HEK293T (cell line): ENCODE measurements at places on chromosomes 7 and 10.

DNA sequence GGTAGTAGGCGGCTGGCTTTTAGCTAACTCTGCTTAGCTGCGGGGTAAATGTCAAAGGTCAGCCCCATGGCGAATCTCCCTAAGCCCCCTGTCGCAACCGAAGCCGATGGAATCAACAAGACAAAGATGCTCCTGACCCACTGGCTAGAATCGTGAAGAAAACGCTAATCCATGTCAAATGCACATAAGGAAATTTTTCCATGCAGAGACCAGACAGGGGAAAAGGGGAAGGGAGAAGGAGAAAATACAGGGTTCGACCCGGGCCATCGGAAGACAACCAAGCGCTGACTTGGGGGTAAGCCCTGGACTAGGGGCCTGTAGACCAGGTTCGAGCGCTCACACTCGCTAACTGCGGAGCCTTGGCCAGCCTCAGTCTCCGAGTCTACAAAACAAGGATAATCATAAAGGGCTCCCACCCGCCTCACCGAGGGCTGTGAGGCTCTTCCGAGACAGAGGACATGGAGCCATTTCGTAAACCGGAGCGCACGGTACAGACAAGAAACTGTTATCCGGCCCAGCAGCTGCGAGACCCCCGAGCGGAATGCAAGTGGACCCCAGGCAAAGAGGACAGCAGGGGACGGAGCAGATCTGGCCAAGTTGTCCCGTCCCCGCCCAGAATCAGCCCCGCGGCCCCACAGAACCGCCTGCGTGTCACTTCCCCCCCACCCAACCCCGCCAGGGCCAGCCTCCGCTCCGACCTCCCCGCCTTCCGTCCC lies 507 bp downstream of the SAR1A start:
- DNase-seq, result peak; percentile 29

DNA sequence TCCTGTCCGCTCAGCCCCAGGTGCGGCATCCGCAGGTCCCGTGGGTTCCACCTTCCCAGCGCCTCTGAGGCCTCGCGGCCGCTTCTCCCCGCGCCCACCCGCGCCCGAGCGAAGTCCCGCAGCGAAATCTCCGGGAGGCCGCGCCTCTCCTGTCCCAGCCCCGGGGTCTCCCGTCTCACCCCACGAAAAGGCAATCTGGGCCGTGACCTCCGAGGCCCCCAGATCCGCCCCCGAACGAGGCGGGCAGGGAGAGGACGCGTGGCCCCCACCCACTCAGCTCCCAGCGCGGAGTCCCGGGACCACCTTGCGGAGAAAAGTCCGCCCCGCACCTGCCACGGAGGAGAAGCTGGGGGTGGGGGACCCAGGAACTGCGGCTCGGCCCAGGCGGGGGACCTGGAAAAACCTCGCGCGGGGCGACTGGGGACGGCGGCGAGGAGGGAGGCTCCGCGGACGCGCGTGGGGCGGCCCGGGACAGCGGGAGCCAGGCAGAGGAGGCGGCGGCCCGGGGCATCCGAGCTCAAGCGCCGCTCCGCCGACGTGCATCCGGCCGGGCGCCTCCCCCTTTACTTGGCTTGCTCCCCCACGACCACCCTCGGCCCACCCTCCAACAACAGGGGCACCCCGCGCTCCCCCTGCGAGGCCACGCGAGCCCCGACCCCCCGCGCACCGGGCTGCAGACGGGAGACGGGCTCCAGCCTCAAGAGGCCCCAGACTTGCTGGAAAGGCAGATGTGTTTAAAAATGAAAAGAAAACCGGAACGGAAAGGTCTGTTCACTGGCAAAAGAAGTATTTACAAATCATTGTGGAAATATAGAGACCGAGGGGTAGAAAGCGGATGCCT lies 33.0 kb upstream of the RNF32 start:
- no peak for DNase-seq

DNA sequence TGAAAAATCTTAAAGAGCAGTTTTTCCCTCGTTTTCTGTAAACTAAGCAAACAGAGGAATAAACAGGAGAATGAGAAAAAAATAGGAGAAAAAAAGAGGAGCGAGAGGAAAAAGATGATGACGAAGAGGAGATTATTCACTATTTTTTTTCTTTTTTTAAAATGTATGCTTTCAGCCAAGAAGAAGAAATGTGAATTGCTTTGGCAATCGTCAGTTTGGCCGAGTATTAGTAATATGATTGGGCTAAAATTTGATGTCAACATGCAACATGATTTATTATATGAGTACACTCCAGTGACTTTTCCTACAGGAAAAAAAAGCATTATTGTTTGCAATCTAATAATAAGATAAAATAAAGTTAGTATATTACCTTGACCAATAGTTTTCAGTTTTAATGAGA lies 26.3 kb downstream of the VWDE start:
- no peak for DNase-seq

- no peak for DNase-seq
Observed at GRCh38 chr10:12513775-12514673, 164.7 kb downstream of the CAMK1D start.
